ENCODE measurements at places on chromosomes 5 and 9.

DNA sequence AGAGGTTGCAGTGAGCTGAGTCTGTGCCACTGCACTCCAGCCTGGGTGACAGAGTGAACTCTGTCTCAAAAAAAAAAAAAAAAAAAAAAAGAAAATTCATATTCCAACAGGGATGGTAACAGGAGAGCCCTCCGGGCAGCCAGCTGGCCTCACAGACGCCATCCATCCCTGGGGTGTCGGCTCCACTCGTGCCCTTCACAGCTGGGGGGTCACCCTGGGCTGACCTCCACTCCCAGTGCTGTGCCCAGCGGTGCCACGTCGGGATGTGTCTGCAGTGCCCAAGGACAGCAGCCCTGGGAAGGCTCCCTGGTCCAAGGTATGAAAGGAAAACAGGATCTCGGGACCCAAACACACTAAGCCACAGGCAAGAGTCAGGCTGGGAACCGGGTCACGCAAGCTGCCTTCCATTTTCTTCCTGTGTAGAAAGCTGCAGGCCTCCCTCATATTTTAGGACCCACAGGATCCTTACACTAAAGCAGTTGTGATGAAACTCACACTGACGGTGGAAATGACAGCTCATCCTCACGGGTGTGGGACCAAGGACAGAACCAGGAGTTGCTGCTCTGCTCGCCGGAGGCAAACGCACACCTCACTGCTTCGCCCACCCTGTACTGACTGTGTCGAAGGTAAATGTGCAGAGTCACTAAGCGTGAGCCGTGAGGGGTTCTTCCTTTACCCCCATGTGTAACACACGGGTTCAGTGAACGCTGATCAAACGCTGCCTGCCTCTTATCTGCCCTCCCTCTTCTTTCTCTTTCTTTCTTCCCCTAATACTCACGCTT lies 5.3 kb downstream of the SLC12A7 start:
- DNase-seq: no peak

DNA sequence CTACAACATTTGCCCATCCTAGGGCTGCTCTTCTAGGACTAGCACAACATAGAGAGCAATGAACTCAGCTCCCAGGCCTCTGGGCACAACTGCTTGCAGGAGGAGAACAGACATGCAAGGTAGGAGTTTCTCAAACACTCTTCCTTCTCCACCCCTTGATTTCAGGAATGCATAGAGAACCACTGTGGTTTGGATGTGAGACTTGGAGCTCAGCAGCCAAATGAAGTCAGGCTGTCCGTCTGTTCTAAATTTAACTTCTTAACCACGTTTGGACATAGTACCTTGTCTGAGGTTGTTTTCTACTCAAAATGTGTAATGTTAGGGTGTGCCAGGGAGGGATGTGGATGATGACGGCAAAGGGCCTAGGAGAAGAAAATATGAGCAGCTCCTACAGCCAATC lies 515.1 kb upstream of the TNC start:
- DNase-seq: no peak

- DNase-seq: no peak
Observed at GRCh38 chr9:126957687-126958053, 43.1 kb downstream of the RALGPS1 start.

DNA sequence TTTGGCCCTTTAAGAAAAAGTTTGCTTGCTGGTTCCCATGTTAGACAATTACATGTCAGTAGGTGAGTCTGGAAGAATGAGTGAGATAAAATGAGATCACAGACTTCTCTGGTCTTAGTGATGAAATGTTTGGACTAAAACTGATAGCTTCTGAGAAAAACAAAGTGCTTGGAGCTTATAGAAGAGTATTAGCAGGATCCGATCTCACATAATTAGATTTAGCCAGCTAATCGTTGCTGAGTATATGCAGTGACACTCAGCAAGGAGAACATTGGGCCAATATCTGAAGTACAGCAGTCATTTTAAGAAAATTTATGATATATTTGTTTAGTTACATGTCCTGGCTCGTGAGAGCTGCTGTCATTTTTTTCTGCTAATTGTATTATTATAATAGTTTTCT lies 135.8 kb downstream of the SNCAIP start:
- no peak for DNase-seq

DNA sequence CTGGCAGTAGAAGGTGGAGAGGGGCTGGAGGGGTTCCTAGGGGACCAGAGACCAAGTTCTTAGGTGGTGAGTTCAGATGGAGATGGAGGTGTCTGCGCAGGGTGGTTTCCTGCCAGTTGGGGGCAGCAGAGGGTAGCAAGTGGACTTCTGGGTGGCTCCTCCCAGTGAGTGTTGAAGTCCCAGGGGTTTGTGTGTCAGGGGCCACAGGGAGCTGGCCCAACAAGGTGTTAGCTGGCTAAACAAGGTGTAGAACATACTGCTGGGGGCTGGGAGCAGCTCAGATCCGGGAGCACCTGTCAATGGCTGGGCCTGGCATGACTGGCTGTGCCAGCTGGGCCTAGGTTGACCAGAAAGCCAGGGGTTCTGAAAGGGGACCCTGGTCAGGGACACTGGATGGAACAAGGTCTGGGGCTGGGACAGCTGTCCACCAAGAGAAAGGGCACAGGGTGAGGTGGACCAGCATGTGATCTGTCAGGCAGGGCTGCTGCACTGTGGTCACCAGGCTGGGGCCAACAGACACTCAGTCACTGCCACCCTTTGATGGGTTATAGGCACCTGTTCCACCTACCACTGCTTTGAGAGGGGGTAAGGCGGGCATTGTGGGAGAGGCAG lies 35.6 kb downstream of the DAB2IP start:
- no peak for DNase-seq

DNA sequence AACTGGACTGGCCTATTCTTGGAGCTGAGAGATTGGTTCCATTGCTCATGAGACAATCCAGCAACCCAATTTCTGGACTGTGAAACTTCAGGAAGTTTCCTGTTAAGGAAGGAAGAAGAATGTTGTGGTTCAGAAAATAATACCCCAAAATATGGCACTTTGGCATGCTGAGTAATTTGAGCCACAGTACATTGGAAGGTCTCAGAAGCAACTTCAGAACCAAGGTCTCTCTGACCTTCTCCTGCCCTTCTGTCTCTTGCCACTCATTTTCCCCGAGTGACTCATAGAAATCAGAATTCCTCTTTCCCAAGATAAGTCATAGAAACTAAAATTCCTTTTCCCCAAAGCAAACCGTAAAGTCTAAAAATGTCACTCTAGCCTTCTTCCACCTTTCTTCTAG lies 1366.1 kb downstream of the PTPRD start:
- DNase-seq: no peak

DNA sequence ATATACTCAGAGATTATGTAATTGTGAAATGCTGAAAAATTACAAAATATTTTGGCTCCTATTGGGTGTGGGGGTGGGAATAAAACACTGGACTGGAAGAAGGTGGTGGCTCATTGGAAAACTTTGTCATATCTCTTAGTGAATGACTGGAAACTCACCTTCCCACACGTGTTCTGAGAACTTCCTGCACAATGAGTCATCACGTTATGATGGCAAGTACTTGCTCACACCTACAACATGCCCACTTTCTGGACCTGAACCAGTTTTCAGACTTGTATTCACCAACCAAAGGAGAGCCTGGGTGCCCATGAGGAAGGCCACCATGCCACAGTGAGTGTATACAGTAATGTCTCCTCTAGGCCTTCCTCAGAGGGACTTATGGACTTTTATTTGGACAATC lies 294.8 kb downstream of the ASTN2 start:
- DNase-seq: no peak

GRCh38 chr5:141306630-141307029 lies 2.8 kb upstream of the SLC25A2 start:
- no peak for DNase-seq

GRCh38 chr5:1279443-1280151 lies 15.3 kb downstream of the TERT start:
- no peak for DNase-seq

DNA sequence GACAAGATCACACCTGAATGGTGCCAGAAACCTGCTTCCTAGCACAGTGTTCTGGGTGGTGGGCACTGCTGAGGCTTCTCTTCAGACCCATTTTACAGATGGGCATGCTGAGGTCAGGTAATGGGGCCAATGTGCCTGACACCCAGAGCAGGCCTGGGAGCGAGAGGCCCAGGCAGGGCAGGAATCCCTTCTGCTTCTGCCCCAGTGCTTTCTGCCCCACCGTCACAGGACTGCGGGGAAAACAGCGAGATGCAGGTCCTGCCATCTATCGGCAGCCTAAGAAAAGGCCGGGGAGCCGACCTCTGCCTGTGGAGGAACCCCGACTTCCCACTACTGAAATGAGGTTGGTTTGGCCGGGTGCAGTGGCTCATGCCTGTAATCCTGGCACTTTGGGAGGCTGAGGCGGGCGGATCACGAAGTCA lies 22.8 kb upstream of the RNU6ATAC start:
- DNase-seq: no peak

- no peak for DNase-seq
Observed at GRCh38 chr9:82489201-82489821, 500.7 kb downstream of the SPATA31D1 start.

DNA sequence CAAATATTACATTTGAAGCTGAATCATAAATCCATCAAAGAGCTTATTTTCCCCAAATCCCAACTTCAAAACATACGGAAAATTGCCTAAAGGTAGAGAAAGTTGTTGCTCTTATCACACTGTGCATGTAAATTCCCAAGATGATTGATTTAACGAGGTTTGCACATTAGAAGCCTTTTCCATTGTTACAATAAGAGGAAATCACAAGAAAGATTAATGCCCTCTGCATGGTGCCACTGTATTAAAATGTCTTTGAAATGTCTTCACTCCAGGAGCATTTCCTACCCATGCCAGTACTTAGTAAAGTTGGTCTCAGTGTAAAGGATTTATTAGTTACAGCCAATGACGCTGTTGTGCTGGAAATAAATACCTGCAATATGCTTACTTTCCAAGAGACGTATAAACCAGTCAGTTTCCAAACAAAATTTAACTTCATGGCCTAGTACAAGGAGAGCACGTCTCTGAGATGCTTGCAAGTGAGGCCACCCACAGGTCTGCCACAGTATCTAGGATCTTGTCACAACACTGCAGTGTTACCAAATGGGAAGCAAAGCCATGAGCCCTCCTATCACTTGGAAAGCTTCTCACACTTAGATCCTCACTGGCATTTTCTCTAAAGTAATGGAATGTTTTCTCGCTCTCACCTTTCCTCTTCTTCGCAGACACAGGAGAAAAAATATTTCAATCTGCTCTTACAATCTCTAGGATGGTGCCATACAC lies 112.4 kb downstream of the CETN3 start:
- DNase-seq: no peak

Measured in iPS DF 19.7 (cell line).